ENCODE measurements at places on chromosomes 7 and 10. TPM values are rescaled to one million over a fixed set of nuclear protein-coding genes. Genes with fewer than 3 reads are reported as not detected.

DNA sequence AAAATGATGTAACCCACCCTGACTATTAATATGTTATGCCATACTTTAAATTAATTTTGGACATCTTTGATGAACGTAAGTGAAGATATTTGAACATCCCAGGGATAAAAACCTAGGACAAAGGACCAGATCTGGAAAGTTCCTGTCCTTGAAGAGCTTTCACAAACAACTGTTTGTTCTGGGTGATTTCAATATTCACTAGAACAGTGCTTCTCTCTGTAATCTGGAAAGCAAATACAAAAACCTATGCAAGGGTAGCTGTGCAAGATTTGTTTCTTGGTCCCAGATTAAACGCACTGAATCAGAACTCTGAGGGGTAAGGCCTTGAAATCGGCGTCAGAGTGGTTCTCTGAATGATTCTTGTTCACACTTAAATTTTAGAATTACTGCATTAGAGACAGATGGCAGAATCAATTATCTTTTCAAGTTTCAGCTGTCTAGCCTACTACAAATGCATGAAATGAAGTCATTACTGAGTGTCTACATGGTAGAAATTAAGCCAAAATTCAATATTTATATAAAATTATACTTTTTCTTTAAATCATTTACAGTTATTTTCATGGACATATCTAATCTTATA lies 69.6 kb upstream of the CSTF2T start:
- no peak for ATAC-seq

DNA sequence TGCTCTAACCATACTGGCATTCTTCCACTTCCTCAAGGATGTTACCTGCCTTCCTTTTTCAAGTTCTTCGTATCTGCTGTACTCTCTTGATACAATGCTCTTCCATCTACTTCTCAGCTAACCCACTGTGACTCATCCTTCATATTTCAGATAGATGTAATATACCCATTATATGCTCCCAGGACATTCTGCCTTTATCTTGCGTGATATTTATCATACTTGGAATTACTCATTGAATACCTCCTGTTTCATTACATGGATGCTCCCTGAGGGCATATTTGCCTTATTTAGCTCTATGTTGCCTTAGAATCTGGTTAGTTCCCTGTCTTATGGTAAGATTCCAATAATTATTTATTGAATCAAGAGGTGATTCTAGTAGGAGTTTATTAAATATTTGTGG lies 706.4 kb downstream of the SORCS3 start:
- no peak for ATAC-seq

GRCh38 chr7:73573791-73574190 lies 4.6 kb downstream of the TBL2 start:
- ATAC-seq, result no peak

DNA sequence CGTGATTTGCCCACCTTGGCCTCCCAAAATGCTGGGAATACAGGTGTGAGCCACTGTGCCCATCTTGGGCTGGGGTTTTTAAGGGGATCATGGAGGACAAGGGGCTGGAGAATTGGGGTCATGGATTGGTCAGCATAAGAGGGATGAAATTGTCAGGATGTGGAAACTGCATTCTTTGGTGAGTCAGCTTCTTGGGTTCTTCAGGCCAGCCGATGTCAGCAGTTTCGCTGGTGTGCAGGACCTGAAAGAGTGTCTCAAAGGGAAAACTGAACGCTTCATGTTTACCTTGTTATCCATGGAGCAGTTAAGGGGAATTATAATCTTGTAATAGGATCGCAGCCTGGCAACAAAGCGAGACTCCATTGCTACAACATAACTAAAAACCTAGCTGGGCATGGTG lies 13.0 kb downstream of the GALNT17 start:
- ATAC-seq, result no peak

GRCh38 chr7:8906396-8907075 lies 473.1 kb downstream of the NXPH1 start:
- ATAC-seq, result no peak

GRCh38 chr7:69702357-69702756 lies 104.1 kb downstream of the AUTS2 start:
- ATAC-seq, result no peak

DNA sequence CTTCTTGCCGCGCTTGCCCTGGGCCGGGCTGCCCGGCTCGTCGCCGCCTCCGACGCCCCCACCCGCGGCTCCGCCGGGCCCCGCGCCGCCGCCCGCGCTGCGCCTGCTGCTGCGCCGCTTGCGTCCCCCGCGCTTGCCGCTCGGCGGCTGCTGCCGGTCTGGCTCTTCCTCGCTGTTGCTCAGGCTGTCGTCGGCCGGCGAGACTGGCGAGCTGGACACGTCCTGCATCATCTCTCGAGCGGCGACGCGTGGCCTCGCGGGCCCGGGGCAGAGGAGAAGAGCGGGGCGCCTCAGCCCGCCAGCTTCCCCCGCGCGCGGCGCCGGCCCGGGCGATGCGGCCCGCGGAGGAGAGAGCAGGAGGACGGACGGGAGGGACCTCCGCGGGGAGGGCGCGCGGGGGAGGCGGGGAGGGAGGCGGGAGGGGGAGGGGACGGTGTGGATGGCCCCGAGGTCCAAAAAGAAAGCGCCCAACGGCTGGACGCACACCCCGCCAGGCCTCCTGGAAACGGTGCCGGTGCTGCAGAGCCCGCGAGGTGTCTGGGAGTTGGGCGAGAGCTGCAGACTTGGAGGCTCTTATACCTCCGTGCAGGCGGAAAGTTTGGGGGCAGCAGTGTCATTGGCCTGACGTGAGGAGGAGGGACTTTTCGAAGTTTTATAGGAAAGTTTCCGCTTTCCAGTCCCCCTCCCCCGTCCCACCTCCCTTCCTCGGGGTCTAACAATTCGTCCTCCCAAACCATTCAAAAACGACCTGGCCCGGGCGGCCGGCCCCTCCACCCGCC lies at the start of gene TWIST1:
Gene TWIST1 (minus strand): TSS at position 546 of the 779 bp plus-strand sequence. CDS start 315 bp downstream, at position 231.
- ATAC-seq, result no peak

DNA sequence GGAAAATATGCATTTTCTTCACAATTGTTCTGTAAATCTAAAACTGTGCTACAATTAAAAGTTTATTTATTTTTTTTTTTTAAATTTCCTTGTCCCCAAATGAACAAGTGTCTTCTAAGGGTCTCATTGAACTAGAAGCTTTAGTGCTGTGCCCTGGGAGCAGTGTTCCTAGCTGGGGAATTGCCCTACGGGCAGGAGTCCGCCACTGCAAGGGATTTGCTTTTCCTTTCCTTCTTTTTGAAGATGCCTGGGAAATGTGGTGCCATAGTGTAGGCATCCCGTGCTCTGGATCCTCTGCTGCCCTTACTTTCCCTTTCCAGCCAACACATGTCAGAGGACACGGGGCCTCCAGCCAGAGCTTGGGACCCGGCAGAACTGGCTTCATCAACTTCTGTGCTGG lies 177.1 kb upstream of the CTBP2 start:
- no peak for ATAC-seq

DNA sequence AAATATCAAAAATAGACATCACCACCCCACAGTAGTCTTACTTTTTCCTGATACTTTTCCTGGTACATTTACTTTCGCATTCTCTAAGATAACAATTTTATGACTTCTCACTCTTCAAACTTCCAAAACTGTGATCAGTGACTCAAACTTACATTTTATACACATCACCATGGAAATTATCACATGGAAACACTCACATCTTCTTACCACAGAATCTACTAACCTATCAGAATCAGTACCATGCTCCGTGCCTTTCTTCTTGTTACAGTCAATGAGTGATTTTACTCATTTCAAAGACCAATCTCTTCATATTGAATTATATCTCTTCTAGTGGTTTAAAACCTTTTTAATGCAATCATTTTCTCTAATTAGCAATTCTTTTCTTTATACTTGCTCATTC lies 120.3 kb downstream of the PTEN start:
- no peak for ATAC-seq

DNA sequence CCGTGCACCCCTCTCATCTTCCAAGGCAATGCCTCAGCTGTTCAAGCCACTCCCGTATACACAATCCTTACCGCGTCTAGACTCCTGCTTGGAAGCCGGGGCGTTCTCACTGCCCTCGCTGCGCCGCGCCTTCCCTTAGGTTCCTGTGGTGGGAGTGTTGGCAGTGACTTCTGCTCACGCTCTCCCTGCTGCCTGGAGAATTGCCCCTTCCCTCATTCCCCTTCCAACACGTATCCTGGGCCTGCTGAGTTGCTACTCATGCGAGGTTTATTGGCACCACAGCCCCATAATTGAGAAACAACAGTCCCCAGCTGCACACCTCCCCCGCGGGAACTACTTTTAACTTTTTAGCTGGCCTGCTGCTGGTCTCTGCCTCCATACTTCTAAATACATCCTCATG lies 31.9 kb downstream of the RBM17 start:
- ATAC-seq, result no peak

DNA sequence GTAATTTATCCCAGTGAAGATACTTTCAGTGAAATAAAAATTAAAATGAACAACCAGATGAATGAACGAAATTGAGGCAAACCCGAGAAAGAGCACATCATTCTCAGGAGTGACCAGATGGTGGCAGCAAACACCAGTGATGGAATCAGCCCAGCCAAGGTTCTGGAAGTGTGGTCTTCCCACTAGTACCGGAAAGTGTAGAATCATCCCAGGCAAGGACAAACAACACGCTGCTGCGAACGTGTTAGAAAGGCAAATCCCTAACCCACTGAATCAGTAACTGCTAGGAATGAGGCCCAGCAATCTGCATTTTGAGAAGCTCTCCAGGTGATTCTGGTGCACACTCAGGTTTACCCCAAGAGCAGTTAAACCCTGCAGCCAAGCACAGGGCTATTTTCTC lies 15.5 kb upstream of the SLC18A3 start:
- no peak for ATAC-seq

- ATAC-seq, result no peak
These were observed 2.1 kb upstream of the DENND11 start for GRCh38 chr7:141704112-141704511.

- no peak for ATAC-seq
These were observed 49.5 kb upstream of the ZNF32 start for GRCh38 chr10:43698156-43698555.

- ATAC-seq, result no peak
These were observed 13.6 kb upstream of the ITGB1 start for GRCh38 chr10:32971536-32972091.

- no peak for ATAC-seq
These were observed 150.3 kb downstream of the POLR1F start for GRCh38 chr7:19558527-19558926.

GRCh38 chr10:96612055-96612830 lies 25.4 kb upstream of the TM9SF3 start:
- no peak for ATAC-seq

- no peak for ATAC-seq
These were observed 65.8 kb upstream of the SEMA3C start for GRCh38 chr7:80984619-80985018.

GRCh38 chr10:3761021-3761686 lies 23.9 kb downstream of the KLF6 start:
- peak; percentile 39 for ATAC-seq

GRCh38 chr10:128456271-128456670 lies 330.0 kb upstream of the MKI67 start:
- ATAC-seq, result no peak

- ATAC-seq, result no peak
These were observed 69.5 kb upstream of the ATRNL1 start for GRCh38 chr10:115023715-115024114.

The RALA gene
- 21.6 TPM for total RNA-seq

The CPVL gene
- not detected for total RNA-seq

The TMEM130 gene
- not detected for total RNA-seq

The CNPY1 gene
- not detected for total RNA-seq

The OPALIN gene
- total RNA-seq, result not detected

The TUBB8 gene
- total RNA-seq, result not detected

The ASAH2 gene
- total RNA-seq, result 2.9 TPM

The ALDH18A1 gene
- total RNA-seq, result 58.9 TPM

The ACTL6B gene
- not detected for total RNA-seq

The GTF2IRD2 gene
- 1.5 TPM for total RNA-seq

The HTRA1 gene
- not detected for total RNA-seq

The PSPH gene
- total RNA-seq, result 8.3 TPM

The TLX1 gene
- total RNA-seq, result not detected

The C10orf62 gene
- total RNA-seq, result not detected

The NEUROD6 gene
- total RNA-seq, result not detected

Data from activated T-helper 17 cell treated with anti-CD3 and anti-CD28 coated beads, Interleukin-2, amount 50 U/mL, for 72 hours (primary cell).